CD8-positive, alpha-beta memory T cell (primary cell): ENCODE measurements at places on chromosomes 6 and 20. TPM values are rescaled to one million over a fixed set of nuclear protein-coding genes. Genes with fewer than 3 reads are reported as not detected.

Gene ACSS1
- polyA plus RNA-seq = 59.6 TPM

Gene PANK2
- polyA plus RNA-seq = 51.0 TPM

GRCh38 chr6:53710788-53711187 lies 45.2 kb upstream of the KLHL31 start:
- DNase-seq = no peak

GRCh38 chr6:81172056-81172740 lies 580.3 kb downstream of the TENT5A start:
- DNase-seq = no peak

DNA sequence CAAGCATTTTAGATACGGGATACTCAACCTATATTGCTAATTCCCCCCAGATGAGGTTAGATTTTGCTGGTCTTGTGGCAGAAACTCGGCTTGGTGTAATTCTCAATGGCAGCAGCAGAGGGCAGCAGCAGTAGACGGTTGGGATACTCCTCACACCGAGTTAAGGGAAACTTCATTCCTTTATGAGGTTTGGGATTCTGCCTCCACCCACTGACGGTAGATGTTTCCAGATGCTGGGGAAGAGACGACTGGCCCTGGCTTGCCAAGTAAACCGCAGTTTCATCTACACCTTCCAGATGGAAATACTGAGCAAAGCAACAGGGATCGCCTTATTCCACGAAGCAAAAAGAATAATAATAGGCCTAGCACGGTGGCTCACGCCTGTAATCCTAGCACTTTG lies 8.2 kb upstream of the TBC1D7 start:
- DNase-seq = peak; percentile 62

Gene SLC22A7
- polyA plus RNA-seq = not detected

- no peak for DNase-seq
These were observed 137.0 kb downstream of the MRPL14 start for GRCh38 chr6:43990275-43990626.

Gene RSPO4
- polyA plus RNA-seq = not detected

Gene UBR2
- 13.6 TPM for polyA plus RNA-seq

DNA sequence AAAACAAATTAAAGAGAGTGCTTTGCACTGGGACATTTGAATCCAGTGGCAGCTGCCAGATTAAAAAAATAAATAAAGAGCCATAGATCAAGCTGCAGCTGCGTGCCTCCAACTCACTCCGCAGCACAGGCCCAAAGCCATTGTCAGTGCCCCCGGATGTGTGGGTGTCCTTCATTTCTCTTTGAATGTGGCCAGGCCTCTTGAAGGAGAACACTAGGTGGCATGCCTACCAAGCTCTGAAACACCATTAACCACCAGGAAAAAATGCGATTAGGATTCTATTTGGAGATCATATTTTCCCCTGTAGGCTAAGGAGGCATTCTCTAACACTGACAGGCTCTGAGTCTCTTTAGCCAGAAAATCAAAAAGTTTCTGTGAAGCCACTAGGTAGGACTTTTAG lies 549.8 kb downstream of the PRKN start:
- DNase-seq = no peak

- no peak for DNase-seq
These were observed 44.1 kb downstream of the ELOVL2 start for GRCh38 chr6:10999994-11000393.

GRCh38 chr6:1423578-1423977 lies 34.2 kb downstream of the FOXF2 start:
- DNase-seq = no peak

Gene LAMA4
- not detected for polyA plus RNA-seq

Gene APCDD1L
- polyA plus RNA-seq = not detected

DNA sequence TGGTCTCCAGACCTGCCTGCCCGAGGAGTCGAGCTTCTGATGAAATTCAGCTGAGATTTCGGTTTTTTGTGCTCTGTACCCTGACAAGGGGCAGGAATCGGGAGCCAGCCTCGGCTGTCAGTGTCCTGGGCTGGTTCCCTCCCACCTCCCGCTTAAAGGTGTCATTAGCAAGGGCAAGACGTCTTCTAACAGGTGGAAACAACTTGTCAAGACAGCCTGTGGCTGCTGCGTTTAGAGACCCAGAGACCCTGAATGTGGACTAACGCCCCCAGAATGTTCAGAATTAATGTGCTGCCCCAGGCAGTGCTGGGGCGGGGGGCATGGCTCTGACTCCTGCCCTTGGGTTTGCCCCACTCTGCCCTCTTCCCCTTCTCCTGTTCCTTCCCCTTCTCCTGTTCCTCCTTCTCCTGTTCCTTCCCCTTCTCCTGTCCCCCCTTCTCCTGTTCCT lies 69.7 kb downstream of the PHACTR3 start:
- no peak for DNase-seq

GRCh38 chr6:122484760-122485159 lies 13.2 kb upstream of the SERINC1 start:
- DNase-seq = no peak

- no peak for DNase-seq
These were observed 259.6 kb upstream of the FOXQ1 start for GRCh38 chr6:1052262-1052661.

DNA sequence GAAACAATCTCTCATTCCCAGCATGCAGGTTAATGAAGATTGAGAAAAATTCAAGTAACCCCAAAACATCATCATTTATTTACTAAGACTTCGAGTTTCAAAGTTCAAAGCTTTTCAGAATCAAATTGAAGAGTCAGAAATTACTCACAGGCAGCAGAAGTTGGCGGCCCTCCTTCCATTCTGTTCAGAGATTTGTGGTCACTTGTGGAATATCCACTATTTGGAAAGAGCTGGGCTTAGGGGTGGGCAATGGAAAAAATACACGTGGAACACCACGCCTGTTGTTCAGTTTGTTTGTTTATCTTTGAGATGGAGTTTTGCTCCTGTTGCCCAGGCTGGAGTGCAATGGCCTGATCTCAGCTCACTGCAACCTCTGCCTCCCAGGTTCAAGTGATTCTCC lies 108.6 kb upstream of the NAA20 start:
- no peak for DNase-seq

GRCh38 chr20:36043441-36043840 lies 75.1 kb downstream of the CNBD2 start:
- no peak for DNase-seq

Gene KCNK16
- not detected for polyA plus RNA-seq

DNA sequence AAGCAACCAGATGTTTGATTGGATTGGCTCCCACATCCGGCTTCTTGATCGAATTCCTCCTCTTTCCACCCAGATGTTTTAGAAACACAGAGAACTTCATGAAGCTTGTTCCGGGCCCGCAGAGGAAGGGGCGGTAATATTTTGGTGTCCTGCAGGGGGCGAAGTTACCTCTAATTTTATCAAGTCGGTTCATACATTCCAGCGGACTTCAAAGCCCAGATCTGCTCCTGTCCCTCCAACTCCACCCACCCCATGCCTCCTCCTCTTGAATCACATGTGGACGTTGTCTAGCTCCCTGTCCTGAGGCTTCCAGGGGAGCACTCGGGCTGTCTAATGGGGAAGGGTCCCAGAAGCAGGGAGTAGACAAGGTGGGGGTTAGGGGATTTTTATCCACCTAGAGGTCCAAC lies 2.9 kb upstream of the BMP6 start:
- peak; percentile 29 for DNase-seq

GRCh38 chr6:30295837-30296236 lies 30.9 kb upstream of the TRIM39 start:
- DNase-seq = no peak
